ENCODE measurements at places on chromosomes 2 and 18.

DNA sequence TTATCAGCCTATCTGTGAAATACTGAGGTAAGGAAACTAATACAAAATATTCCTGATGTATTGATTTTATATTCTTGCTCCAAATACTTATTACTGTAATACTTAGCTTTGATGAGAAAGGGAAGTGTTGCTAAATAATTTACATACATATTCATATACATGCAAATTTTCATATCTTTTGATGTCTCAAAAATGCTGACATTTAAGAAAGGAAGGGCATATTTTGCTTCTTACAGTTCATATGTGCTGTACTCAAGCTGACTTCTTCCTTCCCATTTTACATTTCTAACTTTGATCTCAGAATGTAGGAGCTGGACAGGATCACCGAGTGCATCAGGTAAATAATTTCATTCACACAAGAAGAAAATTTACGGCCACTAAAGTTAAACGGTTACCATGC lies 399.2 kb upstream of the VWC2L start:
- DNase-seq, result no peak

- no peak for DNase-seq
These were observed 50.2 kb upstream of the SIGLEC15 start for GRCh38 chr18:45775241-45775676.

DNA sequence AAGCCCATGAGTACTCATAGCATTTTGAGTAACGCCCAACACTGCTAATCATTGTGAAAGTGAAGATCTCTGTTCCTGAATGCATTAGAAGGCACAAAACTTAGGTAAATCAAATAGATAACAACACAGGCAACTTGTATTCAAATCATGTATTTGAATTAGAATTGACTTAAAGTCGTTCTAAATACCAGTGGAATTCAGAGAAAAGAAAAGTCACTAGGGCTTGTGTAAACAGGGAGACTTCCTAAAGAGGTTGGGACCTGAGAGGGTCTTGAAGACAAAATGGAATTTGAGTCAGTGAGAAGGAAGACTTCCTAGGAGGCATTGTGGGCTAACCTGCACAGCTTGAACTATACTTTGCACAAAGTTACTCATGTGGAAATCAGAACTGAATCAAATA lies 127.2 kb downstream of the CTNNA2 start:
- DNase-seq, result no peak

- no peak for DNase-seq
These were observed 154.4 kb upstream of the SERTAD2 start for GRCh38 chr2:64808092-64808491.

DNA sequence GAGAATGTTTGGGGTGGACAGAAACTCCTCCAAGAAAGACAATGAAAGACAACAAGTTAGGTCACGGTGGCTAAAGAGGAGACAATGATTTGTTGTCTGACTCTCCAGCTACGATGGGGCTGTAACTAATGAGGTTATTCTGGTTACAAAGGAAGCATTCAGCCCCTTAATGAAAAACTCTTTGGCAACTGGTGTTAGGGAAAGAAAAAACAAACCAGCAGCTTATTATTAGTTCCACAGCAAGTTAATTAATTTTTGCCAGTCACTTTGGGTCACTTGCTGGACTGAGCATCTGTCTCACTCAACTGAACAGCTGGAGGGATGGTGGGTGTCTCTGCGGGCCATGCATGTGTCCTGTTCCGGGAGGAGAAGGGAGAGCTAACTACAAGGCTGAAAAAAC lies 263.7 kb downstream of the ALK start:
- no peak for DNase-seq

- DNase-seq, result no peak
These were observed 253.2 kb downstream of the TFCP2L1 start for GRCh38 chr2:121031568-121032340.

DNA sequence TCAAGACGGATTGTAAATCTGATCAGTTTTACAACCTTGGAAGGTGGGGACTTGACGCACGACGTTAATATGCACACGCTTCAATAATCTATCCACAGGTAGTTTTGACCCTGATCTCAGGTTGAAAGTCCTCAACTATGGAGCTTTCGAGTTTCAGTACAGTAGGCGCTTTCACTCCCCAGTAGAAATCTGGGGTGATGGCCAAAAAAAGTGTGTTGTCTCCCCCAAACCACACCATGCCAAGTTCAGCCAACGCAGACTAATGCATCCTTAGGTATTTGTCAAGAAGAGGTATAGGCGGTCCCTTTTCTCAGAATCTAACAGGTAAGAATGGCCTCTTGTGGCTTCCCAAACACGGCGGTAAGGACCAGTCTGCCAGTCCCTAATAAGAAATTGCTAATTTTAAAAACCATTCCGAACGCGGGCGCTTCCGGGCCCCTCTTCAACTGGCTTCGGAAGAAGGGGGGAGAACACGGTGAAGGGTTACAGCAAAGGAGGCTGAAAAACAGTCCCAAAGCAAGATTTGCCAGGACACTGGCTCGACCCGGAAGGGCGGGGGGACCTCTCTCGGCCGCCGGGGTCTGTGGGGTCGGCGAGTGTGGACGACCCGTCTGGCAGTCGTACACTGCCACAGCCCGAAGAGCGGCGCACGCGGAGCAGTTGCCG lies 659 bp downstream of the FAM210A start:
- no peak for DNase-seq

GRCh38 chr2:165558832-165559231 lies 89.3 kb downstream of the CSRNP3 start:
- no peak for DNase-seq

- DNase-seq, result no peak
These were observed 182.0 kb upstream of the TRIB2 start for GRCh38 chr2:12534646-12535263.

- DNase-seq, result no peak
These were observed 78.4 kb downstream of the NCKAP5 start for GRCh38 chr2:133489641-133490410.

DNA sequence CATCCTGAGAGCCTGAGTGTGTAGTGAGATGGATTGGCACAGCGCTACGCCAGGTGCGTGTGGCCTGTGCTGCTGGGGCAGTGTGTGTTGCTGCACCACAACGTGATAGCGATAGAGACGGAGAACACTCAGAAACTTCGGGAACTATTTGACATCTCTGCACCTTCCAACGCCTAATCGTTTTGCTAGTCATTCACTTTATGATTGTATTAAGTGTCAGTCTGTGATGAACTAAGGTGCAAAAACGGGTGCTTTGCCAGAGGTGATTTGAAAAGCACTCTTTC lies 26.0 kb upstream of the IGFBP2 start:
- no peak for DNase-seq
